Large intestine (tissue), 12 donors: ENCODE measurements at places on chromosomes 5 and 9. TPM values are rescaled to one million over a fixed set of nuclear protein-coding genes. Genes with fewer than 3 reads are reported as not detected.

The ZSWIM6 gene
- 18.0 TPM for polyA plus RNA-seq

The LHX3 gene
- polyA plus RNA-seq, result not detected

The PLAC8L1 gene
- 0.54 TPM for polyA plus RNA-seq

The FIBCD1 gene
- polyA plus RNA-seq, result 1.5 TPM

The ABCA2 gene
- polyA plus RNA-seq, result 25.3 TPM

The PAPPA gene
- polyA plus RNA-seq, result 2.2 TPM

The PALM2AKAP2 gene
- polyA plus RNA-seq, result 4.3 TPM

The PKD2L2 gene
- polyA plus RNA-seq, result 0.15 TPM

DNA sequence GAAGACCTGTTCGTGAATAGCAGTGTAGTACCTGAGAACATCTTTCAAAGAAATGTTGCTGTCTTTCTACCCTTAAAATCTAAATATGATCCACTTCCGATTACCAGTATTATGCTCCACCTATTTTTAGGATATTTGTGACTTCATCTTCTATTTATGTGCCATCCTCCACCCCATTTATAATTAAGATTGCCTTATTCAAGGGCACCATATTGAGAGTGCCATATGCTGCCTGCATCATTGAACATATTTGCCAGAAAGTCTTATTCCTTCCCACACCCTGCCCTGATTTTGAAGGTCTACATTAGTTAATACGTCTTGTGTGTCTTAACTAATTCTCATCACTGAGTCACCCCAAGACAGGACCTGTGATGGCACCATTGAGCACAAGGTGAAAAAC lies 1076.7 kb downstream of the CDH12 start:
- DNase-seq, result no peak

- no peak for DNase-seq
Observed at GRCh38 chr5:119631660-119632059, 2.3 kb downstream of the FAM170A start.

GRCh38 chr9:78406146-78406545 lies 109.2 kb downstream of the PSAT1 start:
- DNase-seq, result no peak

DNA sequence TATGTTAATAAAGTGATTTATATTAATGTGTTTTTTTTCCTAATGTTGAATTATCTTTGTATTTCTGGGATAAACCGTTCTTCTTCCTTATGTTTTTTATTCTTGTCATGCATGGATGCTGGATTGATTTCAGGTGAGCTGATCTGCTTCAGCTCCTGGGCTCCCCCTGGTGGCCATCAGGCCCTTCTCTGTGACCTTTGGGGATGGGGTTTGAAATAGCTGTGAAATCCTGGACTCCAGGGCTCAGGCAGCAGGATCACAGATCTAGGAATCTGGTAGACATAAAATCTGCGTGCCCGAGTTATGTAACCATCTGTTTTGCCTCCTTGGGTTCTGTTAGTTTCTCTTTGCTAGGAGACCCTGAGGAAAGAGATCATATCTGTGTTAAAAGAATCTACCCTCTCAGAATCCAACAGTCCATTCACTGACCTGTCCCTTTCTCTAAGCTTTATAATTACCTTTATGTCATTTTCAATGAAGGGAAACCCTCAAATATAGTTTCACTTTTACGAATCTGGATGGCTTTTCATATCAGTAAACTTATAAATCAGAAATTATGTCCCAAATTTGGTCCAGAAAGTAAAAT lies 12.2 kb upstream of the OR13J1 start:
- DNase-seq, result peak; percentile 67

DNA sequence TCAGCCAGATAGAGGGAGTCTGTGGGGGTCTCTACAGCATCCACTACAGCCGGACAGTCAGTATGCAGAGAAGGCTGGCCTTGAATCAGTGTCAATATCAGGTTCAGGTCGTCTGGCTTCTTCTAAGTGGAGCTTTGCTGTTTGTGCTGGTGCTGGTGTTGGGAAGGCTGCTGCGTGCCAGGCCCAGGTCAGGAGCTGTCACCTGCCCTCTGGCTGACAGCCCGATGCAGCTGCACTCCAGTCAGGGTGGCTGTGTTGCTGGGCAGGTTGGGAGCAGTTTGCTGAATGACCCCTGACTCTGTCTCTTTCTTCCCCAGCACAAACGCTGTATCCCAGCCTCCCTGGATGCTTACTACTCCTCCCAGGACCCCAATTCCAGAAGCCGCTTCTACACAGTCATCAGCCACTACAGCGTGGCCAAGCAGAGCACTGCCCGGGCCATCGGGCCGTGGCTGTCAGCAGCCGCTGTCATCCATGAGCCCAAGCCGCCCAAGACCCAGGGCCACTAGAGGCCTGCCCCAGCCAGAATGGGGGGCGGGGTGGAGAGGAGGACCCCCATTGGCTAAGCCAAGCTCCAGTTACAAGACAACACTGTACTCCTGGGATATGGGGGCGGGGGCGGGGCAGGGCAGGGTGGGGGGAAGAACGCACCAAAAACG lies 61.6 kb downstream of the NSG2 start:
- no peak for DNase-seq

- DNase-seq, result no peak
Observed at GRCh38 chr5:88761269-88761850, 121.6 kb downstream of the MEF2C start.

GRCh38 chr5:139658928-139659667 lies 10.9 kb downstream of the CXXC5 start:
- DNase-seq, result peak; percentile 52

DNA sequence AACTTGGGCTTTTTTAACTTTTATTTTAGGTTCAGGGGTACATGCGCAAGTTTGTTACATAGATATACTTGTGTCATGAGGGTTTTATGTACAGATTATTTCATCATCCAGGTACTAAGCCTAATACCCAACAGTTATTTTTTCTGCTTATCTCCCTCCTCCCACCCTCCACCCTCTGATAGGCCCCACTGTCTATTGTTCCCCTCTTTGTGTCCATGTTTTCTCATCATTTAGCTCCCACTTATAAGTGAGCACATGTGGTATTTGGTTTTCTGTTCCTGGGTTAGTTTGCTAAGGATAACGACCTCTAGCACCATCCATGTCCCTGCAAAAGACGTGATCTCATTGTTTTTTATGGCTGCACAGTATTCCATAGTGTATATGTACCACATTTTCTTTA lies 172.1 kb downstream of the SNCAIP start:
- DNase-seq, result no peak

DNA sequence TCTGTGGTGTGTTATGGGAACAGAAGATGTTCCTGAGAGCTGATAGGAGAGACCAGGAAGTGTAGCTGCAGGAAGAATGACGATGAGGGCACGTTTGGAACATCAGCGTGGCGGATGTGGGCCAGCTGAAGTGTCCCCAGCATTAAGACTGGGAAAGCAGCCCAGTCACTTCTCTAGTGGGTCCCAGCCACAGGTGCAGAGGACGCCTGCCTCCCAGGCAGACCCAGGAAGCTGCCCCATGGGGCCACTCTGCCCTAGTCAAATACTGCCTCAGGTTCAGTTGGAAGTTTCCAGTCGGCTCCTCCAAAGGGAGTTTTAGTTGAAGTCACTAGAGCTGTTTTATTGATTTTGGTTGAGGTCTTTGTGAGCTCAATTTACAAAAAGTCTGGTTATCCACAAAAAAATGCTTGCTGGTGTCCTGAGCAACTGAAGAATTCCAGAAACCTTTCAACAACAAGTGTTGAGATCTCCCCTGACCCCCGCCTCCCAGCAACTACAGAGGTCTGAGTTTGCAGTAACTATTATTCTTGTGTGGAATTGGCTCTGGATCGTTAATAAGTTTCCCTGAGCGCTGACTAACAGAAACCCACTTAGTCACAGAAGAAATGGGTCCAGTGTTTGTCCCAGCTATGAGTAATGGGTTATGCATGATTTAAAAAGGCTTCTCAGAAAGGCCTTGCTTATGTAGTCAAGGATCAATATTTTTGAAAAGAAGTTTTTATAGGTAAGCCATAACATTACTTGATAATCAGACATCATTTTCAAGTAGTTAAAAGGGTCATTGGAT lies 294.1 kb downstream of the FANCC start:
- DNase-seq, result no peak

DNA sequence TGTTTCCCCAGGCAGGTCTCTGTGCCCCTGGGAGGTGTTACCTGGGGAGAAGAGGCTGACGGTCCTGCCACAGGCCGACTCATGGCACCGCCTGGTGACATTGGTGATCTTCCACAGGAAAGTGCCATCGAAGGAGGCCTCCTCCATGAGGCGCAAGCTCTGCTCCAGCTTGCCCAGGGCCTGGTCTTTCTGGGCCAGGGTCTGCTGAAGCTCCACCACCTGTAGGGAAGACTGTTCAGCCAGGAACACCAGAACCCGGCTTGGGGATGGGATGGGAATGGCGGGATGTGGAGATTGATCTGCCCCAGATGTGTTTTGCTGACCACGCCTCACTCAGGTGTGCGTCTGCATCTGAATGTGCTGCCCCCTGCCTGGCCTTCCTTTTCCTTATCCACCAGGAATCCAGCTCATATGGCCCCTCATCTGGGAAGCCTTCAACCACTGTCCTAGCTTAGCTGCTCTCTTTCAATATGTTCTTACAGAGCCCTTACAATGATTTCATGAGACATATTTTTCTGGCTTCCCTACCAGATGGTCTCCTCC lies 15.2 kb downstream of the TRAF1 start:
- no peak for DNase-seq

- DNase-seq, result no peak
Observed at GRCh38 chr9:29348999-29349398, 1775.7 kb upstream of the C9orf72 start.

GRCh38 chr5:45532826-45533624 lies 163.2 kb downstream of the HCN1 start:
- DNase-seq, result no peak

GRCh38 chr9:109789971-109790370 lies 10.0 kb downstream of the PALM2AKAP2 start:
- no peak for DNase-seq

- DNase-seq, result no peak
Observed at GRCh38 chr9:70042461-70043215, 1.0 kb upstream of the MAMDC2 start.

DNA sequence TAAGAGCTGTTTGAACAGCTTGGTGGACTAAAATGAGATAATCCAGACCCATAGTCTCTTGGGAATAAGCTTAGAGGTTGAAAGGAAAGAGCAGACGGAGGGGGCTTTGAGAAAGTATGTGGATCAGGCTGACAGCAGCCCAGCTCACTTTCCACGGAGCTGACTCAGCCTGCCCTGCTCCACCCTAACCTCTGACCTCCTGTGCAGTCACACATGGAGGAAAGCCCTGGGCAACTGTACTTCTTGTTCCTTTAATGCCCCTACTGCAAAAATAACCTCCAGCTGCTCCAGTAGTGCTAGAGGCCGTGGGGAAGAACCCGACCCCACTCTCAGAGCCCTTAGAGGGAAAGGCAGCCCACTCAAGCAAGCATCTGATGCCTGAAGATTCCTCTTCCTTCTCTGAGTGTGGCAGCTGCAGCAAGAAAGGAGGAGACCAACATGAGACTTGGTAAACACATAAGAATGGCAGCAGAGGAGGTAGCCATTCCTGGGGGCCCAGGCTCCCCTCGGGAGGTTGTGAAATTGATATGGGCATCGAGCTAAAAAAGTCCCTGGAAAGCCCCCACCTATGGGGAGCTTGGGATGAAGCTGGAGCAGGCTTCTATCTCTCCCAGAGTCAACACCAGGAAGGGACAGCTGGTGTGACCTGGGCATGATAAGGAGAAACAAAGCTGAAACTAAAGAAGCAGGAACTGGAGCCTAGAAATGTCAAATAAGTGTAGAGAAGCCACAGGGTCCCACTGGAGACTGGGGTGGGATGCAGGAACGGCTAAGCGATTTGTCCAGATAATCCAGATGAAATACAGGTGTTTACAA lies 204.3 kb downstream of the PIK3R1 start:
- DNase-seq, result peak; percentile 41

- DNase-seq, result no peak
Observed at GRCh38 chr9:13675638-13676000, 396.1 kb upstream of the MPDZ start.

DNA sequence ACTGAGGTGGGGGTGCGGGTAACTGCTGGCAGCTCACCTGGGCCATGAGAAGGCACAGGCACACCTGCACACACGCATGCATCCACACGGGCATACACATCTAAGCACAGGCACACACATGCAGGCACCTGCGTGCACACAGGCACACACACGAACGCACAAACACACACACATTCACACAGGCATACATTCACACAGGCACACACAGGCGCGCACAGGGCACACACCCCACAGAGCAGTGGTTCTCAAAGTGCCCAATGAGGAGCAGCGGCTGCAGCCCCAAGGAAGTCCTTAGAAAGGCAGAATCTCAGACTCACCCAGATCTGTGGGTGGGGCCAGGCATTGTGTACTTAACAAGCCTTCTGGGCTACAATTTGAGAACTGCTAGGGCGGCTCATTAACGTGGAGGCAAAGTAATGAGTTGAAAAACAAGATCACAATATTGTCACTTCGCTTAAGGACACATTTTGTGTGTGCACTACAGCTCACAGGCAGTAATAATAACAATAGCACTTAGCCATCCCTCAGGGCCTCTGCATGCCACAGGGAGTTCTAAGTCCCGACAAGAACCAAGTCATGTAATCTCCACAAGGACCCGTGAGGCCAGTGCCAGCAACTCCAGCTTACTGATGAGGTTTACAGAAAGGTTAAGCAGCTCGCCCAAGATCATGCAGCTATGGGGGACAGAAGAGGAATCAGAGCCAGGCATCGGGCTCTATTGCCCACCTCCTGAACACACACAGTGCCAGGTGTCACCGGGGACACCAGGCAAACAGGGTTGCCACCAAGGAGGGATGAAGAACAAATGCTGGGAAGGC lies 91.6 kb downstream of the ROR2 start:
- no peak for DNase-seq

GRCh38 chr9:71001780-71002386 lies 119.5 kb downstream of the TRPM3 start:
- peak; percentile 14 for DNase-seq

- no peak for DNase-seq
Observed at GRCh38 chr9:68897577-68898145, 116.3 kb downstream of the PRKACG start.

DNA sequence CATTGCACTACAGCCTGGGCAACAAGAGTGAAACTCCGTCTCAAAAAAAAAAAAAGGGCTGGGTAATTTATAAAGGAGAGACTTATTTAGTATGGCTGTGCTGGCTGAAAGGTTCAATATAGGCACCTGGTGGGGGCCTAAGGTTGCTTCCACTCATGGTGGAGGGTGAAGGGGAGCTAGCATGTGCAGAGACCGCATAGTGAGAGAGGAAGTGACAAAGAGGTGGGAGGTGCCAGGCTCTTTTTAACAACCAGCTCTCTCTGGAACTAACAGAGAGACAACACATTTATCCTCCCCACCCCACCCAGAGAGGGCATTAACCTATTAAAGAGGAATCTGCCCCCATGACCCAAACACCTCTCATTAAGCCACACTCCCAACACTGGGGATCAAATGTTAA lies 28.9 kb upstream of the SERINC5 start:
- no peak for DNase-seq

DNA sequence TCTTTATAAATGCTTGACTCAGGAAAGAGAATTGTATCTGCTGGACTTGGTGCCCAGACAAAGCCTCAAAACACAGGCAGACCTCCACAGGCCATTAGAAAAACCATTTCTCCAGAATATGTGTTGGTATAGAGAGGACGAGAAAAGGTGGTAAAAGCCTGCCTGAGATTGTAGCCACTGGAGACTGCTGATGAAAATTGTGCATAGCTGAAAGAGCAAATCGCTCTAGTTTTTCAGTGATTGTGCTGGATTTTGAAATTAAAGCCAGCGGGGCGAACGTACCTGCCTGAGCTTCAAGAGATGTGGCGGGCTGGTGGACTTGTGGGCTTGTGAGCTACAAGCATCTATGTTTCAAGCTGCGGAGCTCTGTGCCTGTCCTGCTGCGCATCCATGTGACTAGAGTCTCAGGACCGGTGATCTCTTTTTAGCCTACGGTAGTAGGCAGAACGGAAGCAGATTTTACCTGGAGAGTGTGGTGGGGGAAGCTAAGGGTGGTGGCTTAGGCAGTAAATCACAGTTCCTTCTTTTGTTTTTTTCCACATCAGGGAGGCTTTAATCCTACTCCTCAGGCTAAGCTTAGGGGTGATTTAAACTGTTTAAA lies 193.6 kb downstream of the SREK1 start:
- no peak for DNase-seq
